ENCODE measurements at places on chromosomes 4 and X.
A peak's percentile ranks its signal among the peaks of the same experiment; 100 is the strongest.

DNA sequence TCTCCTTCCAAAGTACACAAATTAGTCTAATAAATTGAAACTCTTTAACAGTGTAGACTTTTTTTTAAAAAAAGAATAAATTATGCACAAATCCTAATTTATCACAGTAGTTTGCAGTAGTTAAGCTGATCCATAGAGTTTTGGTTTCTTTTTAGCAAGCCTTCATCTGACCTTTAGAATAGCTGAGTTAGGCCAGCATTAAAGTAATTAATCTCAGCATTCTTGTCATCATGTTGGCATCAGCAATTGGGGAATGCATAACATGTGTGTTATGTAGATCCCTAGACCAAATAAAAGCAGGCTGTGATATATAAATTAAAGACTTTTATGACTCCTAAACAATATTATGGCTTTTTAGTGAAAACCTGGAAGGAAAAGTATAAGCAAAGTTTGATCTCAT lies 426.5 kb upstream of the PABPC4L start:
- no peak for DNase-seq

DNA sequence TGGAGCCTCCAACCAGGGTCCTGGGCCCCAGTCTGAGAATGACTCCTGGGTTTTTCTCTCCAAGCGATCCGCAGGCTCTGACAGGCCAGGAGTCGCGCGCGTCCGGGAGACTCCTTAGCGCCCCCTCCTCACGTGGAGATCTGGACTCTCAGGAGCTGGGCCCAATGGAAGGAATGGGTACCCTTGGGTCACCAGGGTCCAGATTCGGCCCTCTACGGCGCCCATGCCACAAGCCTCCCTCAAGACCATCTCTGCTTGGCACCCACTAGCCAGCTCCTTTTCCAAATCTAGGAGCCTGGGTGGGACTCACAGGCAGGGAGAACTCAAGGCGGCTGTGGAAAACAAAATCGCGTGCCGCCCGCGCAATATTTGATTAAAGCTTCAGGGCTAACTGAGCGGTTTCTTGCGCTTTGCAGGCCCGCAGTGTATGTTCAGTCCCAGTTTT lies 7.1 kb downstream of the HAND2 start:
- peak; percentile 38 for DNase-seq

- DNase-seq, result no peak
Measured at GRCh38 chr4:90027565-90027964, 99.6 kb upstream of the CCSER1 start.

GRCh38 chrX:41912923-41913322 lies 10.4 kb downstream of the CASK start:
- no peak for DNase-seq

DNA sequence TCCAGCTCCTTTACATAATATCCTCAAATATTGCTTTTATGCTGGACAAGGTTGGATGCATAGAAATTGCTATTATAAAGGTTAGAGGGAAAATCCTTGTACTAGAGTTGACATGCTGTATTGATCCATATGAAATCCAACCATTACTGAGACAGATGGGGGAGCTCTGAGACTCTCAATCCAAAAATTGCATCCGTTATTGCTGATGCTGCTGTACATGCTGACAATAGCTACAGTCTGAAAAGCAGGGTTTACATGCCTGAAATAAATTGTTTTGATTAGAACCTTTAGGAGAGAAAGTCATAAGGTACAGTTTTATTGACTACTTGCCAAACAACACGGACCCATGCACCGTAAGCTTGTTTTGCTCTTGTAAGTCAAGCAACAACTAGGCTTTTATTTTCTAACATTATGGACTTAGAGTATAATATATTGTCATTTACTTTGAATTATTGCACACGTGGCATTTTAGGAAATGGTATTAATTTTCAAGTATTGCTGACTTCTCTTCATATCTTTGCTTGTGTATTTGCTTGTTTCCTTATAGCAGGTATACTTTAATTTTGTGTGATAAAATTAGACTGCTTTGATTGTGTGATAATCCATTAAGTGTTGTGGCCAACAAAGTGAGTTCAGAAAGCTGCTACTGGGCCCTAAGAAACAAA lies 1365.2 kb downstream of the STIM2 start:
- peak; percentile 37 for DNase-seq

DNA sequence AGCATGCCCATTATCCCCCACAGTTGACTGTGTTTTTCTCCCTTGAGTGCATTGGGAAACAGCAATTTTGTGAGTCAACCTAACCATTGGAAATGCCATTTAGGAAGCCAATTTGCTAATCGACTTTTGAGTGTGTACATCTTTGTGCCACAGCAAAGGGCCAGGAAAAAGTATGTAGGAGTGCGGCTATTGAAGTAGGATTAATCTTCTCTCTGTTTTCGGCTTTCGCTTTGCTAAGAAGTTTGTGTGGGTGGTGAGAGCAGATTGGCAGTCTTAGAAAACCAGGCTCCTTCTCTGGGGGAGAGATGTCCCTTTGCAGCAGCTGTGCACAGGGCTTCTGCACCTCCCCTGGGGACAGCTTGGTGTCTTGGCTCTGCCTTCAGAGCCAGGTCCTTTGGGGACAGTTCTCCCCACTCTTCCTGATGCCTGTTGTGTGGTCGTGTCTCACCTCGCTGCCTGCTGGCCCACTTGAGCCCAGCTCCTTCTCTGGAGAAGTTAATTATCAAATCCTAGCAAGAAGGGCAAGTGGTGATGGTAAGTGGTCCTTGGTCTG lies 74.5 kb downstream of the GEMIN8 start:
- peak; percentile 31 for DNase-seq

- DNase-seq, result no peak
Measured at GRCh38 chrX:110914281-110914680, 118.7 kb upstream of the CHRDL1 start.

DNA sequence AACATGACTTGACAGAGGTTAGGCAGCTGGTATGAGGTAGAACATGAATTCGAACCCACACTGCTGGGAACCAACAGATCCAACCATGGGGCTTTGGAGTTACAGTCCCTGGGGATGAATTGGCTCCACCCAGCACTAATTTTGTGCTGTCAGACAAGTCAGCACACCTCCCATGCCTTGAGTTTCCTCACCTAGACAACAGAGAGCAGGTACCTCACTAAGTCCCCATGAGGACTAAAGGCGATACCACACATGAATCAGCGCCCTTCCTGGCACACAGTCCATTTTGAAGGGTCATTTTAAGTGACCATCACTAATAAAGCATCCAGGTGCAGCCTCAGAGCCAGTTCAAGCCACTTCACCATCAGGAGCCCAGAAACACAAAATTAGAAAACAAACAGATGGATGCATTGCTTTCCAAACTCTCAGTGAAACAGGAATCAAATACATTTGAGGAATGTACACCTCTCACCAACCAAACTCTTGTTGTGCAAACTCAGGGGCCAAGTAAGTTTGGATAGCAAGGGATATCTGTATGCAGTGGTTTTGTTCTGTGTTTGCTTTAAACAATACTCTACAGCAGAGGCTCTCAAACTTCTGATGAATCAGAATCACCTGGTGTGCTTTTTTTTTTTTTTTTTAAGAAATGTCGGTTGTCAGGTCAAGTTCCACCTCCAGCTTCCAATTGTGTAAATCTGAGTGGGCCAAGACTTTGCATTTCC lies 10.1 kb downstream of the IDS start:
- peak; percentile 7 for DNase-seq

DNA sequence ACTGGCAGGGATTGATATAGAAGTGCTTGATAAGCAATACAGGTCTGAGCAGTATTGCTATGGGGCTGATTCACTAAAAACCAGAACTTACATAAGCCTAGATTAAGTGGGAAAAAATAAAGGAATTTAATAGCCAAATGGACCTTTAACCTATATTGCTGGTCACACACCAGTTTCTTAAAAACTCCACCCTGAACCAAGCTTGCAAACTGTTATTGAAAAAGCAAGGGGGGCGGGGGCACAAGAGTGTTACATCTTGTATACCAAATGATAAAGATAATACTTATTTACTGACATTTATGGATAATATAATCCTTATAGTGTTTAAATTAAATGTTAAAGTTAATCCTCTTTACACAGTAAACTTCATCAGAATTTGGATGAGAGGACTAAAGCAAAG lies 40.3 kb upstream of the PITX2 start:
- DNase-seq, result no peak

DNA sequence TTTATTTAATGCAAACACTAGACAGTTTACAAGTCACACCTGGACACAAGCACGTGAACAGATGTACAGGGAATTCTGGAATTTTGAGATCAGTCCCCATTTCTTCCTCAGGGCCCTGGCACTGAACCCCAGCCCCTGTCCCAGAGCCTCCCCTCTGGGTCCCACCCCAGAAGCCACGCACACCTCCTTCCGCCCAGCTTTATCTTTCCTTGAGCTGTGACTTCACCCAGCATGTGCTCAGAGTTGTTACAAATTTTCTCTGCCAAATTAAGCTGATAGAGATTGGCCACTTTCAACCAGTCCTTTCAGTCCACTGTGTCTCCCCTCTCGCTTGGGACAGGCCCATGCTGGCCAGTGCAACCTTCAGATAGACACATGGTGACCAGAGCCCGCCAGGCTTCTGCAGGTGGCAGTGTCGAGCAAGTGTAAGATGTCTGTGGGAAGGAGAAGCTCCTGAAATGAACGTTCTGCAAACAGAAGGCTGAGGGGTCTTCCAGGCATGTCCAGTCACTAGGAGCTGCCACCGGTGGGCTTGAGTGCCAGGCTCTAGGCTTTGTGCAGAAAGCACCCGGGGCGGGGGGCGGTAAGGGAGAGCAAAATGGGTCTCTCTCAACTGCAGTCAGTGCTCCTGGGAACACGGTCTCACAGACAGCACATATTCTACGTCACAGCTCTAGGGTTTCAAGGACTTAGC lies 73.3 kb downstream of the MTMR1 start:
- no peak for DNase-seq

DNA sequence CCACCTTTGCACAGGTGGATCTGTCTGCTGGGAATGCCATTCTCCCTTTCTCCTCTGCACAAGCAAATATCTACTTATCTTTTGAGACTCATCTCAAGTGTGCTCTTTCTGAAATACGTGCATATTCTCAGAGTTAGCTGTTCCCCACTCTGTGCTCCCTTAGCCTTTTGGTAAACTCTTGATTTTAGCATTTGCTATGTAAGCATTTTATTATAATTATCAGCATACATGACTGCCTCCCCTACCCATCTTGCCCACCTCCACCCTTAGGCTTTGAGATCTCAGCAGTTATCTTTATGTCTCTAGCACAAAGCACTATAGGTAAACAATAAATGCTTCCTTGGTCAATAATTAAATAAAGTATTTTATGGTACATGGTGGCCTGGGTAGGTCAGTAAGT lies 11.5 kb downstream of the DRP2 start:
- DNase-seq, result no peak

GRCh38 chr4:40321574-40322275 lies 13.4 kb upstream of the CHRNA9 start:
- peak; percentile 41 for DNase-seq

DNA sequence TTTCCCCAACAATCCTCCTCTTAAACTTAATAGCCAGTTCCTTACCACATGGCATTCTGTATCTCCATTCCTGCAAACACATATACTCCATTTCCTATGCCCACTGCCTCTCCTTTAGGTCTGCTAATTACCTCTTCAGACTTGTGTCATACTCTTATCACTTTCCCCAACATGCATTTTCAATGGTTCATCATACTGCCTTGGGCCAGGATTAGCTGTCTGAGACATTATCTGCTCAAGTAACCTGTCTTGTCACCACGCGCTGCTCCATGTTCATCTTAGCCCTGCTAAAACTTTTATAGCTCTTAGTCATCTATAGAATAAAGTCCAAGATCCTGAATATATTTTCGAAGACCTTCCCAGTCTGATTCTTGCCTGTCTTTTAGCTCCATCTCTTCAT lies 224.1 kb upstream of the GK2 start:
- DNase-seq, result no peak

GRCh38 chr4:75908555-75908954 lies 6.3 kb upstream of the PPEF2 start:
- no peak for DNase-seq

DNA sequence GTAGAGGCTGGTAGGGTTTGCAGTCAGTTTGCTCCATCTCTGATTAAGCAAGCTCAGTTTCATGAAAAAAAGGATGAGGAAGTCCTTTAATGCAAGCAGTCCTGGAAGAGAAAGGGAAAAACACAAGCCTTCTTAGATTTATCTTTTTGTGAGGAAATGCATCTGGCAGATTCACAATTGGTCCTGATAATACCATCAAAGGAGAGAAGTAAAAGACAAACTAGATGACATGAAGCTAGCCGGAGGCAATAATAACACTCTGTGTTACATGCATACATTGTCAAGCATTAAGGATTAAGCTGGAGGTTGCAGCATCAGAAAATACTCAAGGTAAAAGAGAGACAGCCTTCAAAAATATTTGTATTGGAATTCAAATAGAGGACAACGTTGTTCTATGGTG lies 356.0 kb upstream of the TEX13C start:
- DNase-seq, result no peak

GRCh38 chrX:12137951-12138360 lies 317 bp upstream of the FRMPD4 start:
- DNase-seq, result no peak

GRCh38 chrX:42176789-42177188 lies 253.4 kb upstream of the CASK start:
- DNase-seq, result no peak

DNA sequence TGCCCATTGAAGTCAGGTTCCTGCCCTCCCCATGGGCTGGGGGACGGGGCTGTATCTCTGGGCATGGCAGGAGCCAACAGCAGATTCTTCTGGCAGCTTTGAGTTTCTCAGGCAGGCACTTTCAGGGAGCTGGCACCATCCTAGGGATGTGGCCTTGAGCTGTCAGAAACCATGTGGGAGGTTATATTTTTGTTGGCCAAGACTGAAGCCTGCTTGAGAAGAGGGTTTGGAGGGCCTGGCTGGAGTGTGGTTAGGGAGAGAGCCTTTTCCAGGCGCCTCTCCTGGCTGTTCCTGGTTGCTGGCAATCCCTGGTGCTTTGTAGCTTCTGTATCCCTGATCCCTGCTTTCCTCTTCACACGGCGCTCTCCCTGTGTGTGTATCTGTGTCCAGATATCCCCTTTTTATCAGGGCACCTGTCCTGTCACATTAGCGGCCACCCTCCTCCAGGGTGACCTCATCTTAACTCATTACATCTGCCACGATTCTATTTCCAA lies 30.6 kb upstream of the SORCS2 start:
- peak; percentile 36 for DNase-seq

DNA sequence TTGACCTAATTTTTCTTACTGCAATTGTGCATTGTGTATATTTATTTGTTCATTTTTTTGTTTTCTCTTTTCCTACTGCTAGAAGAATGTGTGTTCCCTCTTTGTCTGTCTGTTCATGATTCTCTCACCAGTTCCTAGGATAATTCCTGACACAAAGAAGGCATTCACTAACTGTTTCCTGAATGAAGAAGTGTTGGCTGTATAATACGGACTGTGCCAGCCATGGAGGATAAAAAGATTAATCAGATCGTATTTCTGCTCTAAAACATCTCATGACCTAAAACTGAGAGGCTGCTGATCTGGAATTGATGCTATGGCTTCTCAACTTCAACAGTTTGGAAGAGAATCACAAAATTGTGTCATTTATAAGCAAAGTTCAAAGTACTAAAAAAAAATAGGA lies 563.1 kb upstream of the FRG1 start:
- no peak for DNase-seq

GRCh38 chr4:20646287-20646686 lies 54.0 kb upstream of the PACRGL start:
- DNase-seq, result peak; percentile 15

All from fibroblast of mammary gland (primary cell).